ENCODE measurements at places on chromosomes 12 and 14. TPM values are rescaled to one million over a fixed set of nuclear protein-coding genes. Genes with fewer than 3 reads are reported as not detected.

The FOXN4 gene
- total RNA-seq: not detected

The SMIM10L1 gene
- 12.6 TPM for total RNA-seq

The THAP2 gene
- total RNA-seq: 7.7 TPM

The TSHR gene
- not detected for total RNA-seq

The RHEBL1 gene
- total RNA-seq: 1.6 TPM

Data from A673 (cell line).